Activated naive CD8-positive, alpha-beta T cell treated with anti-CD3 and anti-CD28 coated beads, Interleukin-2, amount 10 ng/mL, durations not matched to agents 7 days and 5 days (primary cell): ENCODE measurements at places on chromosomes 3 and 15. TPM values are rescaled to one million over a fixed set of nuclear protein-coding genes. Genes with fewer than 3 reads are reported as not detected.

The GRM2 gene
- 2.2 TPM for total RNA-seq

The MAGEL2 gene
- total RNA-seq: not detected

The SCAMP5 gene
- total RNA-seq: not detected

The AADAC gene
- not detected for total RNA-seq

The PEX5L gene
- not detected for total RNA-seq

The PTX3 gene
- total RNA-seq: 0.40 TPM

The FGF12 gene
- total RNA-seq: not detected

The FANCD2OS gene
- not detected for total RNA-seq

The CCR1 gene
- 58.6 TPM for total RNA-seq

The FOXP1 gene
- total RNA-seq: 178 TPM

The ALDH1A3 gene
- not detected for total RNA-seq

The ADIPOQ gene
- not detected for total RNA-seq

The HHATL gene
- not detected for total RNA-seq

The PHLDB2 gene
- 5.1 TPM for total RNA-seq

The NFKBIZ gene
- 72.5 TPM for total RNA-seq

The TGM5 gene
- total RNA-seq: not detected

The ISLR2 gene
- not detected for total RNA-seq
